GM12864 (cell line): ENCODE measurements at places on chromosomes 12 and 14.

DNA sequence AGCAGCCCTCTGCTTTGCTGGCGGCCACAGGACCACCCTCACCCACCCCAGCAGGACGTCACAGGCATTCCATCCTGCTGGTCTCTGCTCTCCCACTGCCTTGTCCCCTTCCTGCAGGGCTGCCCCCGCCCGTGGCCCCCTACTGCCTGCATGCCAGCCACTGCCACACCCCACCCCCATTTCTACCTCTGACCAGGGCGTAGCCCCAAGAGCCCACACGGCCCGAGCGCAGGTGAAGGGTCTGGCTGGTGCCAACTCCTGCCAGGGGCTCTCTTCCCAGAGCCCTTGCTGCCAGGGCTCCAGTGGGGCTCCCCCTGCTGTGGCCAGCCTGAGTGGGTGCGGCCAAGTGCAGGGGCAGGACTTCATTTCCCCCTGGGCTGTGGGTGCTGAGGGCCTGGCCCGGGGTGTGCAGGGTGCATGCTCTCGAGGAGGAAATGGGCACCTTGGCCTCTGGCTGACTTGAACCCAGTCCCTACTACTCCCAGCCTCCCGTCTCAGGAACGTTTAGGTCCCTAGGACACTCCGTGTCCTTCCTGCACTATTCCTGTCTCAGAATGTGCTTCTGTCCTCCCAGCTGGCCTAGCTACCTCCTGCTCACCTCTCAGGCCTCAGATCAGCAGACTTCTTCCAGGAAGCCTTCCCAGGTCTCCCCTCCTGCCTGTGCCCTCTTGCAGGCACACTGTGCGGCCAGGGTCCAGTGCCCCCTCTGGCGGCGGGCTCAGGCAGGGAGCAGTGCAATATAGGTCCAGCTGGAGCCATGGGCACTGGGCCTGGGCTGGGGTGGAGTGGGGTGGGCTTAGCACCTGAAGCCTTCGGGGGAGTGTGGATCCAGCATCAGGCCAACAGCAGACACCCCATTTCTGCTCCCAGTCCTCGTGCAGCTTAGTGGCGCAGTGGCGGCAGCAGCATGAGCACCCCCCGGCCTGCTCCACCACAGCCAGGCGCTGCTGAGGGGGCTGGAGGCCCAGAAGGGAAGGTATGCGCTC is 1.4 kb downstream of the LBHD2 start:
- DNase-seq, result no peak

- no peak for DNase-seq
Measured at GRCh38 chr14:80084196-80084595, 127.1 kb downstream of the DIO2 start.

- no peak for DNase-seq
Measured at GRCh38 chr14:68263563-68264259, 444.1 kb downstream of the RAD51B start.

GRCh38 chr12:129877411-129877810 is 26.4 kb downstream of the TMEM132D start:
- no peak for DNase-seq

GRCh38 chr12:64696080-64696741 is 63.0 kb downstream of the GNS start:
- no peak for DNase-seq

- DNase-seq, result no peak
Measured at GRCh38 chr14:102620413-102620812, 28.0 kb downstream of the RCOR1 start.

DNA sequence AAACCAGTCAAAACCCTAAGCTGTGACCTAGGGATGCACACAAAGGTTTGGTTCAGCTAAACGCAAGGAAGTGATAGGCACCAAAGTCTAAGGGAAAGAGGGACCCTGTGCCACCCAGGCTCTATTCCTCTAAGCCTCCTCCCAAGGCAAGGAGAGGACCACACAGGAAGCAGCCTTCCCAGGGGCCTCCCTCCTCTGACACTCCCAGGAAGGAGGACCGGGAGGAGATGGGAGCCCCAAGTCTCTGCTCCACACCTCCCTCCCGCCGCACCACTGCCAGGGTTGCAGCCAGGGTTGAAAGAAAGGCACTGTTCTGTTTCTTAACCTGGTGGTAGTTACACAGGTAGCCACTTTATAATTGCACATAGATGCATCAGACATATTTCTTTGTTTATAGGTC is 21.9 kb downstream of the TCHP start:
- no peak for DNase-seq

DNA sequence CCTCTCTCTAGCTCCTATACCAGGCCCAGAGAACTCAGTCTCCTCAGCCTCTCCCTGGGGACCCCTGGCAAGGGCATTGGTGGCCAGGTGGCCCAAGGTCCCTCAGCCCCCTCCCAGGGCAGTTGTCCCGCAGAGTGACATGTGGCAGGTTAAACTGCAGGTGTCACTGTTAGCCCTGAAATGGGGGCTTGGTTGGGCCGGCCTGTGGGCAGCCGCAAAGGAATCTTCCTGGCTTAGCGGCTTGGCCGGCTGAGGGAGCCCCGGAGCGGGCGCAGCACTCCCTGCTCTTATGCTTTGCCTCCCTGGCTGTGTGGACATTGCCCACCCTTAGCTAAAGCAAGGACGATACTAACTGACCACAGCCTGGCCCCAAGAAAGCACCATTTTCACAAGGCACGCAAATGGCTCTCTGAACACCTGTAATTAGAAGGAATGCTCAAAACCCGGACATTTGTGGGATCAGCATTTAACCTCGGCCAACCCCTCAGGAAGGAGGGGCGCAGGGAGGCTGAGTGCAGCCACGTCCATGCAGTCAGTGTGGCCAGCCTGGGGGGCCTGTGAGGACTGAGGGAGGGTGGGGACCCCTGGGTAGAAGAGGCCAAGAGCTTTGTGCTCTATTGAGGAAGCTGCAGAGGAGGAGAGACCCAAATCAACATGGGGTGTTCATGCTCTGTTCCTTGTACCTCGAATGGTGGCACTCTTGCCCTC is 82.2 kb downstream of the PAPOLA start:
- no peak for DNase-seq

GRCh38 chr12:15848606-15849005 is 33.6 kb upstream of the STRAP start:
- DNase-seq, result no peak

GRCh38 chr14:31950764-31951637 is 126.1 kb upstream of the ARHGAP5 start:
- no peak for DNase-seq

- no peak for DNase-seq
Measured at GRCh38 chr12:44143175-44143574, 307.3 kb downstream of the TMEM117 start.

DNA sequence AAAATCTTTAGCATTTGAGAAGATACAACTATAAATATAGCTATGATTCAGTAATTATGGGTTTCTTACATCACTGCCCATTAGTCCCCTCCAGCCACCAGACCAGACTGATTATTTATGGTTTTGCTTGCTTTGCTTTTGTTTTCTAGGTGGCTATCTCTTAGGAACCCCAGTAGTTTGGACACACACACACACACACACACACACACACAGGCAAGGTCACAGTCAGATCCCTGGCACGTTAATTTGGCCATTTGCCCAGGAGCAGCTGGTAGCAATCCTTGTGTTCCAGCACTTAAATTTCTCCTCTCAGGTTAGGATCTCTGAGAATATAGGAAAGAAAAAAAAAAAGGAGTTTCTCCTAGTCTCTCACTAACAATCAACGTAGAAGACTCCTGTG is 90.2 kb upstream of the RESF1 start:
- DNase-seq, result no peak

DNA sequence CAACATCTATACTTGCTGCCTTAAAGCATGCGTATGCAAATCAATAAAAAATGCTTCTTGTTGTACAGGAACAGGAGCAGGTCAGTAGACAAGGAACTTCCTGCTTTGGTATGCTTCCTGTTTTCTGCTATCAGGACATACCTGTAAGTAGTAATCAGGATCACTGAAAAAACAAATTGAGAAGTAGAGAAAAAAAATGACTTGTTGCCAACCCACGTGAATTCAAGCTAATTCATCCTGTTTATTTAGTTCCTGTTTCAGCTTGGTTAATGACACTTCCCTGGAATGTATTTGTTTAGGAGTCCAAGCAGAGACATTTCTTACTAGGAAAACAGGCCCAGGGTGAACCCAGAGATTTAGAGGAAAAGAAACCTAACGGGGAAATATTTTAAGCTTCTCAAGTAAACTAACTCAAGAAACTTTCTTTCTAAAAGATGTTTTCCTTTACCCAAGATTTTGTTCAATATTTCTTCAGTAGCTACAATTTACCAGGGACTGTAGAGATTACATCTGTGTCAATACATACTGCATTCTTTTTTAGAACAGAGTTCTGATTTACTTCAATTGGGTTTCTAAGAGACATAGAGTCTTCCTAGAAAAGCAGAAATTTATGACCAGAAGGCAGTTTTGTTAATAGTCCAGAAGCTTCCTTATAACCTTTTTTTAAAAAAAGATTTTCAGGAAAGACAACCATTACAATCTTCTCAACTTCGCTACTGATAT is 124.2 kb downstream of the PAWR start:
- no peak for DNase-seq

GRCh38 chr12:119725523-119725922 is 57.6 kb downstream of the PRKAB1 start:
- no peak for DNase-seq

DNA sequence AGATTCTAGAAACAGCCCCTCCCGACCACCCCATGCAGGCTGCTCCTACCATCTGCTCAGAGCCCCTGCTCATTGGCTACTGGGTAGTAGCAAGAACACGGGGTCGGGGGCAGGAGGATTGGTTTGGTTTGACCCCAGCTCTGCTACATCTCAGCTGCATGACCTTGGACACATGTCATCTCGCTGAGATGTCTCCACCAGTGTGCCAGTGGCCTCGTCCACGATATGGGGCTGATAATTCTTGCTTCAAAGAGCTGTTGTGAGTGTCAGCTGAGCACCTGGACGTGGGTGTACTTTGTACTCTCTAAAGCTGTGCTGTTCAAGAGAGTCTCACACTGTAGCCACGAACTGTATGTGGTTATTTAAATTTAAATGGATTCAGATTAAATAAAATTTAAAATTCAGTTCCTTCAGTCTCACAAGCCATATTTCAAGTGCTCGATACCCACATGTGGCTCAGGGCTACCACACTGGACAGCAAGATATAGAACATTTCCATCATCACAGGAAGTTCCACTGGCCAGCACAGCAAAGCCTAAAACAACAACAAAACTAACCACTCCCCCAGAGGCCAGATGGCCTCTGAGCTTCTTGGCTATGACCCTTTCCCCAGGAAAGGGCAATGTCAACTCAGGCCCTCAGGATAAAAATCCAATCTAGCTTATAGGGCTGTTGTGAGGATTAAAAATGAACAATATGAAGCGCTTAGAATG is 18.6 kb downstream of the LTBP2 start:
- no peak for DNase-seq
